ENCODE measurements at places on chromosomes 16 and 17.

- DNase-seq = no peak
Measured at GRCh38 chr17:7823581-7824001, 10.4 kb upstream of the KDM6B start.

GRCh38 chr17:42166196-42166763 lies 11.5 kb upstream of the RAB5C start:
- no peak for DNase-seq

DNA sequence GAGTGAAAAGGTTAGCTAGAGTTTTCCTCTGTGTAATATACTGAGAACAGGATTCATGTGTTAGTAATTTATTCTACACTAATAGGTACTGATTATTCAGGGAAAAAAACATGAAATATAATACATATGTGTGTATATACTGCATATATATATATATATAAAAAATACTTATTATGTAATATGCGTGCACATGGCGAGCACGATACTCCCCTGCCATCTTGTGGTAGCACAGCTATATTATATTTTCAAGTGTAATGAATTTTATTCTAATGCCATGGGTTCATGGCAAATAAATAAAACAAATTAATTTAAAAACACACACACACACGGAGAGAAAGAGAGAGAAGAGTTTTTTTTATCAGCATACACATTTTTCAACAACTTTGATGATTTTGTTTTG lies 460.6 kb downstream of the KCNJ2 start:
- DNase-seq = no peak

DNA sequence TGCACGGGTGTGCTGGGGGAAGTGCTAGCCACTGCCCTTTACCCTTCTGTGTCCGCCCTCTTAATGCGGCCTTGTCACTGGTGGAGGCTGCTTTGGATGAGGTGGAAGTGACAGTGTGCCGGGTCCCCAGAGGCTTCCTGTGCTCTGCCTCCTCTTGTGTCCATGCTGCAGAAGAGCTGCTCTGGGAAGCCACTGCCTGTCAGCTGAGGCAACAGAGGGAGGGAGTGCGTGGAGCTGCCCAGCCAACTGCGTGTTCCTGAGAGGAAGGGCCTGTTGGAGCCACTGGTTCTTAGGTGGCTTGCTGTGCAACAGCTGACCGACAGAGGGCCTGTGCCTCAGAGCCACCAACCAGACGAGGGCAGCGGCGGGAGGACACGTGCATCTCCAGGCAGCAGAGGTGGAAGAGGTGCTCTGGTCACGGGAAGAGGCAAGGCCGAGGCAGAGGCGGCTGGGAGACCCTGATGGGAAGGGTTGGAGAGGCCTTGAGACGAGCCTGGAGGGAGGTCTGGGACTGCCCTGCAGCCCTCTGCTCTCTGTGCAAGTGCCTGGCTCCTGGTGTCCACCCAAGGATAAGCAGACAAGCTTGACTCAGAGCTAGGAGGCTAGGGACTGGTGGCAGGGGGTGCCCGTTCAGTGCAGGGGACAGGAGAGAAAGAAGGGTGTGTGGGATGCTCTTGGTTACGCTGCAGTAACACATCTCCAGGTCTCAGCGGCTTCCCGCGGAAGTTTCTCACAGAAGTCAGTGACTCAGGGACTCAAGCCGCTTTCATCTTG lies 25.4 kb downstream of the B9D1 start:
- no peak for DNase-seq

GRCh38 chr17:61063528-61063927 lies 336.1 kb upstream of the TBX2 start:
- no peak for DNase-seq

DNA sequence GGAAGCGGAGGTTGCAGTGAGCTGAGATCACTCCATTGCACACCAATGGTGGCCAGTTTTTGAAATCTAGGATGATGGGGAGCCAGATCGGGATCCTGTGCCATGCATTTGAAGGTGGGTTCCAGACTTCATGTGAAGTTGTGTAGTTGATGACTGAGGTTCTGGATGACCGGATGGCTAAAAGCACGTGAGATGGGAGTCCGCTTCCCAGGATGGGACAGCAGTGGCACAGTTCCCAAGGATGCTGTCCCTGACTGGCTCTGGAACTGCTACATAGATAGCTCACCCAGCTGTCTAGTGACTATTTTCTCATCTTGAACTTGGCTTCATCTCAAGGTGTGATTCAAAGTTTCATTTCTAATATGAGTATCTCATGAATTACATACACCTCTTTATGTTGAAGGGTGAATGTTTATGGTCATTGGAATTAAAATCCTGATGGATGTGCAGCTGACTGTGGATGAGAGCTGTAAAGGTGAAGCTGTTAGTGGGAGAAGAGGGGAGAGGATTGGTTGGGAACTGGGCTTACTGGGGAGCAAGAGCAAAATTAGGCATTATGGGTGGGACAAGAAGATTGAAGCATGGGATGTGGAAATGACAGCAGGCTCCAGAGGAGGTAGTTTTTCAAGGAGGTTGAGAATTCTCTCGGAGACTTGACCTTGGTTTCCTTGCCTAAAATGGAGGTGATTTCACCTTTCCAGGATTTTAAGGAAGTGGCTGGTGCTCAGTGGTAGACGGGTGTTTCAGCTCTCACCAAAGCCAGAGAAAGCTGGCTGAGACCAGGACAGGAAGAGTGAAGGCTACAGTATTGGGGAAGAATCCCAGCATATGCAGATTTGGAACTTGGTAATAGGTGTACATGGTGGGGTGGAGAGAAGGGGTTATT lies 8.2 kb downstream of the TUFM start:
- no peak for DNase-seq

- no peak for DNase-seq
Measured at GRCh38 chr17:32689348-32689747, 187.6 kb downstream of the MYO1D start.

- DNase-seq = no peak
Measured at GRCh38 chr17:46020998-46021397, 21.9 kb downstream of the STH start.

GRCh38 chr16:17723531-17724134 lies 252.9 kb upstream of the XYLT1 start:
- no peak for DNase-seq

GRCh38 chr17:19303367-19303776 lies 59.2 kb downstream of the B9D1 start:
- DNase-seq = no peak

GRCh38 chr17:27666831-27667560 lies 36.0 kb downstream of the LGALS9 start:
- no peak for DNase-seq

GRCh38 chr16:88672776-88673175 lies 9.9 kb upstream of the MVD start:
- DNase-seq = no peak

GRCh38 chr17:38575781-38576180 lies 30.0 kb downstream of the SRCIN1 start:
- no peak for DNase-seq

All from stimulated activated CD8-positive, alpha-beta memory T cell treated with anti-CD3 and anti-CD28 coated beads, Interleukin-12 subunit alpha, Interleukin-12 subunit beta, amount 100 ng/mL, for 4 hours (primary cell).